Fibroblast of gingiva (primary cell): ENCODE measurements at places on chromosomes 2 and 18.

- no peak for DNase-seq
Observed at GRCh38 chr2:38254796-38255195, 122.3 kb downstream of the ATL2 start.

DNA sequence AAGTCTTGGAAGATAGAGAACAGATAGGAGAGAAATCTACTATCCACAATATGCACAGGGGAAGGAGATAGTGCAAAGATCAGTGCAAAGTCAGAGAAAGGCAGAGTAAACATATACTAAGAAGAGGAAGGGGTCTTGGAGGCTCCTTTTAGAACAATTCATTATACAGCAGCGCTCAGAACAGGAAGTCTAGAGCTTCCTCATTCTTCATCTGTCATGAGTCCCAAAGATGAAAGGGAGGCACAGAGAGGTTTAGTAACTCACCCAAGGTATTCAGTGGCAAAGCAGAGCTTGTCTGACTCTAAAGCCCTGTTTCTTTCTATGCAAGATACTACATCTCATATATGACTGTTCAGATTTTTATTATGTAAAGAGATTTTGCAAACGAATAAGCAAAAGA is 1.4 kb downstream of the SP110 start:
- no peak for DNase-seq

DNA sequence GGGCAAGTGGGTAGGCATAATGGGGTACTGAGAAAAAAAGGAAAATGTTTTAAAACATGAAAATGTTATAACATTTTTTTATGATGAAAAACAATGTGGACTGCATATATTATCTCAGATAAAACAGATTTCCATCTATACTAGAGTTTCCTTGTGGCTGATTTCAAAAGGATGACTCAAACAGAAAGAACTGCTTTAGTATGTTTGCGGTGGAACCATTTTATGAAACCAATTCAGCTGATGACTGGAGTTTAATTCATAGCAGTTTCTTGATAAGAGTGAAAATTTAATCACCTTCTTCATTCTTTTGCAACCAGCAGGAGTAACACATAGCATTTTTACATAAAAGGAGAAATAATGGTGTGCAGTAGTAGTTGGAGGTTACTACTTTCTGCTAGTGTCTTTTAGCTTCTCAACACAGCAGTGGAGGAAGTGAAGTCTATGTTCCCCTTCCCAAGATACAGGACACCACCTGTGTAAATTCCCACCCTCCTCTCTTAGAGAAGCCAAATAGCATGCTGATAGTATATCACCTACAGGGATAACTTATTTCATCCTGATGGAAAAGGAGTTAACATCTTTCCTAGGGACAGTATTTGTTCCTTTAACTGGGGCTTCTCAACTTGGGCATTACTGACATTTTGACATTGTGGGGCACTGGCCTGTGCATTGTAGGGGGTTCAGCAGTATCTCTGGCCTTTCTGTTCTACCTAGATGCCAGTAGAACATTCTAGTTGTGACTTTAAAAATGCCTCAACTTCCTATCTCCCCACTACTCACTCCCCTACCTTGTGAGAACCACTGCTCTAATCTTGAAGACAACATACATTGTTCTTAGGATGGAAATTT is 29.9 kb downstream of the PELI1 start:
- peak; percentile 37 for DNase-seq

- no peak for DNase-seq
Observed at GRCh38 chr2:133523406-133523805, 44.9 kb downstream of the NCKAP5 start.

DNA sequence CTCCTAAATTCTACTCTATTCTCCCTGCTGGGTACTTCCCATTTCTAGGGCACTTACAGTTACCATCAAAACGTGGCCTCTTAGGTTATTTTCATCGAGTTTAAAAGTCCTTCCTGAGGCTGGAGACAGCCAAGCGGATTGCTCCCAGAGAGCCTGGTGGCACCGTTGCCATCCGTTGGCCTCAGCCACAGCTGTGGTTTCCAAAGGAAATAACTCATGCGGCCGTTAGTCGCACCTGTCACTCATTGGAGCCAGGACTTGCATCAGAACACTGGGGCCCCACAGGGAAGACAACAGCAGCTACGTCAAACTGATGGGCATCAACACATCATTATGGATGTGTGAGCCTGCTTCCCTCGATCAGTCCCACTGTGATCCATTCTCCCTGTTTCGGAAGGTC is 453.4 kb downstream of the BCL11A start:
- DNase-seq: no peak

- DNase-seq: no peak
Observed at GRCh38 chr18:59218018-59218417, 1.9 kb upstream of the GRP start.

GRCh38 chr2:220936641-220937197 is 635.4 kb downstream of the EPHA4 start:
- DNase-seq: no peak
